Endothelial cell (in vitro differentiated cells): ENCODE measurements at places on chromosomes 1 and 21. TPM values are rescaled to one million over a fixed set of nuclear protein-coding genes. Genes with fewer than 3 reads are reported as not detected.

Gene ZBTB7B
- total RNA-seq = 23.3 TPM

Gene NUDC
- 60.8 TPM for total RNA-seq

Gene CLDN17
- total RNA-seq = not detected

Gene DCDC2B
- total RNA-seq = not detected

Gene CTSS
- 0.33 TPM for total RNA-seq

Gene SMCP
- total RNA-seq = not detected

Gene FAM72D
- total RNA-seq = 3.0 TPM

Gene CD2
- not detected for total RNA-seq

Gene CSF3R
- total RNA-seq = 1.4 TPM

Gene FNBP1L
- total RNA-seq = 107 TPM

Gene CD5L
- total RNA-seq = not detected

Gene CELA3B
- not detected for total RNA-seq

Gene CBS
- 91.1 TPM for total RNA-seq

Gene OR2T29
- not detected for total RNA-seq

Gene CA14
- total RNA-seq = 6.3 TPM

Gene TMEM51
- total RNA-seq = 23.5 TPM

Gene ESRRG
- total RNA-seq = 3.8 TPM

Gene OR2T2
- total RNA-seq = not detected

Gene CYP4Z1
- total RNA-seq = not detected

Gene LIX1L
- 83.3 TPM for total RNA-seq

Gene DISP3
- total RNA-seq = 1.6 TPM

Gene LCE1C
- not detected for total RNA-seq

Gene RHBG
- not detected for total RNA-seq

Gene NTMT2
- not detected for total RNA-seq

Gene ZNF648
- total RNA-seq = not detected

Gene CELA2A
- not detected for total RNA-seq

Gene CCDC185
- not detected for total RNA-seq

Gene DCST2
- 2.8 TPM for total RNA-seq

Gene S100A8
- total RNA-seq = not detected

Gene GPATCH2
- 18.4 TPM for total RNA-seq

Gene LDLRAD2
- 1.3 TPM for total RNA-seq

Gene OR2AK2
- total RNA-seq = not detected

Gene OR2L5
- not detected for total RNA-seq
